ENCODE measurements at places on chromosomes 16 and 17.

GRCh38 chr17:80850109-80850508, 141.5 kb upstream of the CHMP6 start:
- no peak for DNase-seq

DNA sequence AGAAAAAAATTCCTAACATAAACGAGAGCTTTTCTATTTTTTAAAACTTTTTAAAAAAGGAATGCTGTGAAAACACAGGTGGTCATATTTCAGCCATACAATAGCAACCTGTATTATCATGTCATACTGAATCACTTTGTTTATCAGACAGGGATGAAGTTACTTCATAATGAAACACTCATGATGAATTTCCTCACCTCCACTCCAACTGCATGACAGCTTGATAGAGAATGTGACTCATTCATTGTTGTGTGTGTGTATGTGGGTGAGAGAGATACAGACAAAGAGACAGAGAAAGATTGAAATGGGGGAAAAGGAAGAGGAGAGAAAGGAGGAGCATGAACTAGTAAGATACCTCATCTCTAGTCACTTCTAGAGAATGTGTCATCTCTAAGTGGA, 109.0 kb downstream of the SYCE1L start:
- DNase-seq, result peak; percentile 52

DNA sequence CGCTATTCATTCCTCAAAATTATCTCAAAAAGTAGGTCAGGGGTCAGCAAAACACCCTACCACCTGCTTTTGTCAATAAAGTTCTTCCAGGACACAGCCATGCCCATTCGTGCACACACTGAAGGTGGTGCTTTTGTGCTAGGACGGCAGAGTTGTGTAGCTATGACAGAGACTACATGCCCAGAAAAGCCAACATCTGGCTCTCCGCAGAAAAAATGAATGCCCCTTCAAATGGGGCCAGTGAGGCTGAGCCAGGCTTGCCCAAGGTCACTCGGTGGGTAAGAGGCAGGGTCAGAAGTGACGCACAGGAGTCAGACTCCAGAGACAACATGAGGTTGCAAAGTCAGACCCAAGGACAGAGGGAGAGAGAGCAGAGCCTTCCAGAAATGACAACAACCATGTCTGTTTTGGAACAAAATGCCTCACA, 200.1 kb downstream of the XYLT1 start:
- no peak for DNase-seq

- no peak for DNase-seq
Observed at GRCh38 chr17:9110501-9110900, 89.2 kb downstream of the NTN1 start.

DNA sequence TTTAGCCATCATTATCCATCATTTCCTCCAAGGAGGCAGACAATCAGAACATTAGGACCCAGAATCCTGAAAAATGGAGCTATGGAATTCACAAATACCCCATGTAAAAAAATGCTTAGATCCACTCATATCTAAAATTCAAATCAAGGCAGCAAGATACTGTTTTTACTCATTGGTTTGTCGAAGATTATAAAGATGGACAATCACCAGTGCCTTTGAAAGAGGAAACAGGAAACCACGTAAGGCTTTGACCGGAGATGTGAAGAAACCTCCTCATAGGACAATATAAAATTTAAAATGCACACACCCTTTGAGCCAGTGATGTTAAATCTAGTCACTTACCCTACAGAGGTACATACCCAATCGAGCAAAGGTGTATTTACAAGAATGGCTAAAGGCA, 130.0 kb downstream of the XYLT1 start:
- no peak for DNase-seq

- DNase-seq, result no peak
Observed at GRCh38 chr16:85515319-85515745, 97.8 kb upstream of the GSE1 start.

DNA sequence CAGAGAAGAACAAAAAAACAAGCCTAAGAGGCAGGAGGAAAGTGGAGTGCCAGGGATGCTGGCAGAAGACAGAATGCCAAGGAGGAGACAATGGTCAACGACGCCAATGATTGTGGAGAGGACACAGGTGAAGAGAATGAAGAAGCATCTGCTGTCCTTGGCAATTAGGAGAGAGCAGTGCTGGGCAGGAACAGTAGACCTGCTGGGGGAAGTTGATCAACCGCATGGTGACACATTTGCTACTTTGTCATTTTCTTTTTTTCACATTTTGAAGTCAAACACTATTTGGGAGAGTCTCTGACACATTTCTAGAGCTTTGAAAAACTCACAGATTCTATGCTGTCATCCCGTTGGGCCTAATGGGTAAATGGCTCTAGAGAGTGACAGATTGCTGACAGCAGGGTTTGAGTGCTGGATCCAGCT, 1.1 kb upstream of the PIK3R6 start:
- DNase-seq, result no peak

- no peak for DNase-seq
Observed at GRCh38 chr17:11996722-11997146, 541 bp downstream of the ZNF18 start.

DNA sequence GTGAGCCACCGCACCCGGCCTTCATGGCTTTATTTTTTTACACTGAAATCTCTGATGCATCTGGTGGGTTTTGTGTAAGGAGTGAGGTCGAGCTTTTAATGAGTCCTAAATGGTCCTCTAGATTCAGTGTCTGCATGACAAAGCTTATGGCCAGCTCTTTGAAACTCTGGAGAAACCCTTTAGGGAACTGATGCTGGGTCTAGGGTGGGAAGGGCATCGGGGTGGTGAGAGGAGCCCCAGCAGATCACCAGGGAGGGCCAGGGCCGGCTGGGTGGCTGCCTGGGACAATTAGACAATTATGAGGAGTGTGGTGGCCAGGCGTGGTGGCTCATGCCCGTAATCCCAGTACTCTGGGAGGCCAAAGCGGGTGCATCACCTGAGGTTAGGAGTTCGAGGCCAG, 93.9 kb downstream of the SEC14L1 start:
- DNase-seq, result no peak

DNA sequence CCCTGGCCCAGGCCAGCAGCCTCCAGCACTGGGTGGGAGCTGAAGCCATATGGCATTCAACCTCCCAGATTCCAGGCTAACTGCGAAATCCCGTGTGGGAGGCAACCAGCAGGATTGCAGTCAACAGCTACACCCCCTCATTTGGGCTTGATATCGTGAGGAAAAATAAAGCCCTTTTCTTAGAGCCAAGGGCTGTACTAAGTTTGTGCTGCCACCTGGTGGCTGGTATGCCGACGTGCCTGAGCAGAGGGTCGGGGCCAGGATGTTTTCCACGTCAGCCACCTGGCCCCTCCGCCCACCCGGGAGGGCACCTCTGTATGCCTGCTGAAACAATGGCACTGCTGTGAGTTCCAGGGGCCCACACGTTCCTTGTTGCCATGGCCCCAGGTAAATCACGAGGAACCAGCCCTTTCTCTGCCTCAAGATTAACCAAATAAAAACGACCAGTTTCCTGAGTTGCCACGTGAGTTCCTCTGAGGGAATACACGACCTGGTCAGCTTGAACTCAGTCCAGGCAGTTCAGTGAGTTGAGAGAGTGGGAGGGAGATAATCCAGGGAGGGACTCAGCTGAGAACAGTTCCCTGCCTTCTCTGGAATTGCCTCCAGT, 9.0 kb downstream of the TMEM98 start:
- peak; percentile 67 for DNase-seq

- DNase-seq, result no peak
Observed at GRCh38 chr16:89517128-89517527, 8.9 kb downstream of the SPG7 start.

DNA sequence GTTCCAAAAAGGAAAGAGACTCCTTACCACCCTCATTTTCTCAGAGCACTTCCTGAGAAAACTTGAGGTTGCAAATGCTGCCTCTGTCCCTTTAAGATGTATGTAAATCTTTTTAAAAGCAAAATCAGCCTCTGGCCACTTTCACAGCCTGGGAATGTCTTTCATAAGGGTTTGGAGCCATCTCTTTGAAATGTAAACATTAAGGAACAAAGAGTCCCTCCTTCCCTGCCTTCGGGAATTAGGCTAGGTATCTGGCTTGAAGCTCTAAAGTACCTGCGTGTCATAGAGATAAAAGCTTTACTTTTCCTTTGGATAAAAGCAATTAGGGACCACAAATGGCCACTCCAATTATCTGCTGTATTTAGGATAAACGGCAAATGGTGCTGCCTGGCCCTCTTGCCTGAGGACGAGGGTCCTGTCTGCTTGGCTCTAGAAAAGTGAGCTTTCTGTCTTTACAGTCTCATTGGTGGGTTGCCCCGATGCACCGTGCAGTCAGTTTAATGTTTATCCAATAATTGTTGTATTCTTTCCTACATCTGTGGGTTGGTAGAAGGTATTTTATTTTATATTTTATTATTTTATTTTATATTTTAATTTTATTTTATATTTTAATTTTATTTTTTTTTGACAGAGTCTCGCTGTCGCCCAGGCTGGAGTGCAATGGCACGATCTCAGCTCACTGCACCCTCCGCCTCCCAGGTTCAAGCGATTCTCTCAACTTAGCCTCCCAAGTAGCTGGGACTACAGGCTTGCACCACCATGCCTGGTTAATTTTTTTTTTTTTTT, 23.9 kb downstream of the NLRC3 start:
- no peak for DNase-seq

DNA sequence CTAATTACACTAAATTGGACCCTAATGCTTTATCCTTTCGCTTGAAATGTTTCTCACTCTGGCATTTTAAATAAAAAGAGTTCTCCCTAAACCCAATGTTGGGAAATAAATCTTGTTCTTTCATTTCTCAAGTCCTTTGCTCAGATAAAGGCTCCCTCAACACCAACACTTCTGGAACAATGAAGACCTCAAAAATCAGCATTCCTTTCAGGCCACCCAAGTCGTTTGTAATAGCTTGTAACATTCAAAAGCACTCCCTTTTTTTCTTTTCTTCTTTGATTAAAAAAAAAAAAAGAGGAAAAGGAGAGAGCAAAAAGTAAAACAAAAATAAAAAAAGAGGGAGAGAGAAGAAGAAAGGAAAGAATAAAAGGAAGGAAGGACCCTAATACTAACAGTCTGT, 23.3 kb upstream of the FOXJ1 start:
- DNase-seq, result no peak

DNA sequence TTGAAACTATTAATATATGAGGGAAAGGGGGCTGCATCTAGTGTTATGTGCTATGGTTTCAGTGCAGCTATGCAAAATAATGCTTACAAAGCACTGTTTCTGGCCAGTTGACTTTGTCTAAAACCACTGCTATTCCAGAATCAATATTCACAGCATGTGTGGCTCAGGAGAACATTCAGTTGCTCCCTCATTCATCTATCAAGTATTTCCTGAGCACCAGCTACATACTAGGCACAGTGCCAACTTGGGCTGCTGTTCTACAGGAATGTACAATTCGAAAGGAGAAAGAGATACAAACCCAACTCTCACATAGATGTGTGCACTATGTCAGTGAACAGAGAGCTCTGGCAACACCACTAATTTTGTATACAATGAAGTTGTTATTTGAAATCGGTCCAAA, 183.0 kb downstream of the PHKB start:
- peak; percentile 82 for DNase-seq

GRCh38 chr17:28675980-28676379, 14.0 kb downstream of the SUPT6H start:
- no peak for DNase-seq

DNA sequence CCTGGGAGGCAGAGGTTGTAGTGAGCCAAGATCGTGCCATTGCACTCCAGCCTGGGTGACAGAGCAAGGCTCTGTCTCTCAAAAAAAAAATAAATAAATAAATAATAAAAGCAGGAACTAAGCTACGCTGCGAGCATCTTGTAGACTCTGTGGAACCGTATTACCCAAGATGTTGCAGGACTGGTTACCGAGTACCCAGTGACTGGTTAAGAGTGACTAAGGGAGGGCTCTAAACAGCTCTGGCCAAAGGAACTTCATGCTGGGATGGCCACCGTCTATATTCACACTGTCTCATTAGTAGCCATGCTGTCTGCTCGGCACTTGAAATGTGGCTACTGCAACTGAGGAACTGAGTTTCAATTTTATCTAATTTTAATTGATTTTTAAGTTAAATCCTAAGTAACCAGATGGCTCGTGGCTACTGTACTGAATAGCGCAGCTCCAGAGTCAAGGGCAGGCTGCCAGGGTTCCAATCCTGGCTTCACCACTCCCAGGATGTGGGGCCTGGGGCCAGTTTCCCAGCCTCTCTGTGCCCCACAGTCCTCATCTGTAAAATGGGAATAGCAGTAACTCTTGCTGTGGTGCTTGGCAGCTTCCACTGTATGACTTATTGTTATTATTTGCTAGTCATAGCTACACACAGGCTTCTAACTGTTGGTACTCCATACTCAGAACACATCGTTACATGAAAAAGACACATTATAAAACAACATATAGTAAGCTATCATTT, 3.0 kb downstream of the NTAN1 start:
- no peak for DNase-seq

GRCh38 chr16:19239511-19240155, 45.9 kb upstream of the CLEC19A start:
- DNase-seq, result no peak

DNA sequence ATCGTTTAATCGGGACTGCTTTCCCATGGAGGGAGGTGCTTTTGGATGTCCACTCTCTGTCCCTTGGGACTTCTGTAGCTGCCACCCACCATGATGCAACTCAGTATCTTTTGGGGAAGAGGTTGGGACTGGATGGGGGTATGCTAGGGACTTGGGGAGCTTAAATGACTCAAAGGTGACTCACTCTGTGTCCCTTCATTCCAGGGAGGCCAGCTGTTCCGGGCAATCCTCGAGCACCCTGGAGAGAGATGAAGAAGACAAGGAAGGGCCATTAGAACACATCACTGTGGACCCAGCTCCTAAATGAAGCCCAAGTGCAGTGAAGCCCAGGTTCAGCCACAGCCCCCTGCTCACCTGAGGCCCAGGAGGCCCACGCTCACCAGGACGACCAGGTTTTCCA, 4.6 kb downstream of the COL1A1 start:
- peak; percentile 95 for DNase-seq

GRCh38 chr17:81890447-81891302, 711 bp downstream of the ALYREF start:
- DNase-seq, result no peak

DNA sequence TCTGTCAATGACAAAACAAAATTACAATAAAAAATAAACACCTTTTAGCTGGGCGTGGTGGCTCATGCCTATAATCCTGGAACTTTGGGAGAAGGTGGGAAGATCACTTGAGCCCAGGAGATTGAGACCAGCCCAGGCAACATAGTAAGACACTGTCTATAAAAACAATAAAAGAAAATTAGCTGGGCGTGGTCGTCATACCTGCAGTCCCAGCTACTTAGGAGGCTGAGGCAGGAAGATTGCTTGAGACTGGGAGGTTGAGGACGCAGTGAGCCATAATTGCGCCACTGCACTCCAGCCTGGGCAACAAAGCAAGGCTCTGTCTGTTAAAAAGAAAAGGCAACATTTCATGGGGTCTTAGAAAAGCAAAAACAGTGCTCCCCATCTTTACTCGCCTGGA, 32.7 kb downstream of the EMP2 start:
- no peak for DNase-seq

All from EL (cell line).